ENCODE measurements at places on chromosomes 12 and 14.

DNA sequence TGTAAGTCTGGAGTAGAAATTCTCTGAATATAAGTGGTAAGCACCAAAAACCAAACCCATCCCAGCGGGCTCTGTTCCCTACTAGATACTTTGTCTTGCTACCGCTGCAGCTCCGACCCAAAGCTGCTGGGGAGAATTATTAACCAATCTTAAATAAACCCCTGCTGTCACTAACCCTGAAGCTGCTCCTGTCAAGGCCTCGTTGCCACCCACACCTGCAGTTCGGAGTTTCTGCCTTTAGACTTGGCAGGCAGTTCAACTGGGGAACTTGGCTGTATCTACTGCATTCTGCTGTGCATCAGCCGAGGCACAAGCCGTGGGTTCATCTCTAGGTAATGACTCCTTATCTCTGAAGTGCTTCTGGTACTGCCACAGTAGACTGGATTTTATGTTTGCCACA is 55.5 kb downstream of the PPM1A start:
- DNase-seq = no peak
- no peaks in the 10 kb centered on the region for H3K27me3 ChIP-seq
- no peaks in the 10 kb centered on the region for H3K36me3 ChIP-seq
- H3K27ac ChIP-seq = no peak overlapping the region
- no peaks in the 10 kb centered on the region for H3K4me1 ChIP-seq

DNA sequence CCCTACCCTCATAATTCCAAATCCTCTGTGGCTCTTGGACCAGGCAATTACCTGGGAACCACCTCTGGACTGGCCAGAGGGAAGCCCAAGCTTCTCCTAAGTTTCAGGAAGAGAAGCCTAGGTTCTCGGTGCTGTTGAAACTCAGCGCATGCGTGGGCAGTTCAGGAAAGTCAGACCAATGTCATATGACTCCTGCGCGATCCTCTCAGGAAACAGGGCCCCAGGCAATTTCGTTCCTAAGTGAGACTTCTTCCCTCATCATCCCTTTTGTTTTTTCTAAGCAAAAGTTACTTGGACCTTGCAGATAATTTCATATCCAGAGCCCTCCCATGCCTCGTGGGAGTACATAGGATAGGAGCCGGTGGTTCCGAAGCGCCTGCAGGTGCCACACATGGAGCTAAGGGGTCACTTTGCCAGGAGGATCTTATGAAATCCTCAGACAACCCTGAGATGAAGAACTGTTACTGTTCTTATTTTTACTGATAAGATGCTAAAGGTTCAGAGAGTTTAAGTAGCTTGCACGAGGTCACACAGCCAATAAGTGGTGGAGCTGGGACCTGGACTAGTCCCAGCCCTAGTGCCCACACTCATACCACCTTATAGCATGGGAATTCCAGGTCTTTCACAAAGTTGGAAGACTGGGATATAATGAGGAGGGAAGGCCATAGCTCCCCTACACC is 168.2 kb downstream of the ZFP36L1 start:
- H3K27ac ChIP-seq = peak overlapping the region; percentile 86
- no peaks in the 10 kb centered on the region for H3K27me3 ChIP-seq
- DNase-seq = no peak
- no peak overlapping the region for H3K4me3 ChIP-seq
- no peaks in the 10 kb centered on the region for H3K36me3 ChIP-seq

GRCh38 chr12:102197789-102198188 is at the start of gene PMCH:
TSS of gene PMCH (minus strand) at chr12:102197833. CDS start at chr12:102197770, 63 bp downstream.
- no peaks in the 10 kb centered on the region for H3K36me3 ChIP-seq
- no peak within 1 kb of the TSS for H3K4me3 ChIP-seq
- no peaks in the 10 kb centered on the region for H3K27me3 ChIP-seq
- no peaks in the 10 kb centered on the region for H3K4me1 ChIP-seq

- H3K27me3 ChIP-seq = no peaks in the 10 kb centered on the region
- no peak for DNase-seq
- H3K36me3 ChIP-seq = no peaks in the 10 kb centered on the region
- no peaks in the 10 kb centered on the region for H3K4me1 ChIP-seq
- H3K4me3 ChIP-seq = no peak overlapping the region
These were observed 72.9 kb downstream of the TRAFD1 start for GRCh38 chr12:112198120-112198733.

GRCh38 chr12:19894050-19894449 is 454.8 kb downstream of the AEBP2 start:
- H3K4me1 ChIP-seq = no peaks in the 10 kb centered on the region
- no peak overlapping the region for H3K4me3 ChIP-seq
- no peaks in the 10 kb centered on the region for H3K36me3 ChIP-seq
- H3K27ac ChIP-seq = no peak overlapping the region
- H3K27me3 ChIP-seq = no peaks in the 10 kb centered on the region

DNA sequence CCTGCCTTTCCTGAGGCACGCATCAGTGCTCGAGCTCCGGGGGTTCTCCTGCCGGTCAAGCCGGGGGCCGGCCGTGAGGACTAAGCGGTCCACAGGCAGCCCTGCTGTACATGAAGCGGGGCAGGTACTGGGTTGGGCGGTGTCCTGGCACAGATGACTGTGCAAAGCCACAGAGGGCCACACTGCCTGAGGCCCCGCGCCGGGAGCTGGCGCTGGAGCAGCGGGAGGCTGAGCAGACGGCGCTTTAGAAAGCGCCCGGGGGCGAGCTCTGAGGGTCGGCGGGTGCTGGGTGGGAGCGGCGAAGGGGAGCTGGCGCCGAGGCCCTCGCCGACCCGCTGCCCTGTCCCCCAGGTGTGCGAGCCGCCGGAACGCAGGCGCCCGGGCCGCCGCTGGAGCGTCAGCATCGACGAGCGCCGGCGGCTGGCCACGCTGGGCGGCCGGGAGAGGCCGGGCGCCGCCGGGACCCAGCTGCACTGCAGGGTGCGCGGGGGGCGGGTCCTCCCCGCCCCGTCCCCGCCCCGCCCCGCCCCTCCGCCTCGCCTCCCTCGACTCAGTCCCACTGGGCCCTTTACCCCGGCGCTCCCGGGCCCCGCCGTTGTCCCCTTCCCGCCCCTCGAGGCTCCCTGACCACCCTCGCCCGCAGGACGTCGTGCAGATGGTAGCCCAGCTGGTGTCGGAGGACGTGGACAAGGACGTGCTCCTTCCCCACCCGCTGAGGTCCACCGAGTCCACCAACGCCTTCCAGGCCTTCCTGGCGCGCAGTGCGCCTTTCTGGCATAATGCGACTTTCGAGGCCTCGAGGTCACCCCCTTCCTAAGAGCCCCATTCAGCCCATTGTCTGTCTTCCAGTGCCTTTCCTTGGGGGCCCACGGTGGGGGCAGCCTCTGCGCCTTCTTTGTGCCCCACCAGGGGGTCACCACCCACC is 8.3 kb upstream of the MTA1 start:
- H3K27me3 ChIP-seq = peaks cover 17% of the 10 kb centered on the region
- no peak for DNase-seq
- no peak overlapping the region for H3K27ac ChIP-seq

DNA sequence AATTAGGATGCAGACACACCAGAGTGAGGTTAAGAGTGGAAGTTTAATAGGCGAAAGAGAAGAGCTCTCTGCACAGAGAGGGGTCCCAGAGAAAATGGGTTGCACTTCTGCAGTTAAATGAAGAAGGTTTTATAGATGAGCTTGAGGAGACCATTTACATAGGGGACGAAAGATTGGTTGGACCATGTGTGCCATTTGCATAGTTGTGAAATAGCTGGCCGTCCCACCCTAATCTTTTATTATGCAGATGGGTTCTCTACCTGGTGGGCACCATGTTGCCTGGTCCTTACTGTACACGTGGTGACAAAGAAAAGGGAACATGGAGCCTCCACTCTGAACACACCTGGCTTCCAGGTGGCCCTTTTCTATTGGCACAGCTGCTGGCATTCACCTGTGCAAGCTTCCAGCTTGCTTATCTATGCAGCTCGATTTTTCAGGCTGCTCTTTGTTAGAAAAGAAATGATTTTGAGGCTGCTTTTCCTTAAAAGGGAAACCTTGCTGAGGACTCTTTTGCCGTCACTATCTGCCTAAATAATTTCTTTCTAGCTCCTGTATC is 67.1 kb upstream of the SRSF5 start:
- no peaks in the 10 kb centered on the region for H3K4me1 ChIP-seq
- no peaks in the 10 kb centered on the region for H3K27me3 ChIP-seq
- no peak overlapping the region for H3K27ac ChIP-seq

GRCh38 chr14:100486025-100486828 is 101.0 kb downstream of the BEGAIN start:
- H3K27ac ChIP-seq = no peak overlapping the region
- H3K4me3 ChIP-seq = no peak overlapping the region
- no peaks in the 10 kb centered on the region for H3K27me3 ChIP-seq
- H3K36me3 ChIP-seq = no peaks in the 10 kb centered on the region
- DNase-seq = peak; percentile 55

GRCh38 chr14:85052646-85053045 is 477.3 kb upstream of the FLRT2 start:
- H3K27ac ChIP-seq = no peak overlapping the region
- no peaks in the 10 kb centered on the region for H3K27me3 ChIP-seq
- no peak for DNase-seq
- H3K36me3 ChIP-seq = no peaks in the 10 kb centered on the region

GRCh38 chr14:20583142-20583541 is 4.7 kb downstream of the RNASE11 start:
- H3K4me1 ChIP-seq = no peaks in the 10 kb centered on the region
- H3K27ac ChIP-seq = no peak overlapping the region
- no peaks in the 10 kb centered on the region for H3K36me3 ChIP-seq
- peaks cover 4% of the 10 kb centered on the region for H3K27me3 ChIP-seq

GRCh38 chr12:64390275-64390851 is at the start of gene C12orf56:
TSS of gene C12orf56 (minus strand) at chr12:64390758. CDS start at chr12:64390565, 193 bp downstream.
- no peak within 1 kb of the TSS for H3K27ac ChIP-seq
- peaks cover 6% of the 10 kb centered on the region for H3K27me3 ChIP-seq
- no peaks in the 10 kb centered on the region for H3K4me1 ChIP-seq
- H3K4me3 ChIP-seq = peak within 1 kb of the TSS; percentile 25
- DNase-seq = no peak

DNA sequence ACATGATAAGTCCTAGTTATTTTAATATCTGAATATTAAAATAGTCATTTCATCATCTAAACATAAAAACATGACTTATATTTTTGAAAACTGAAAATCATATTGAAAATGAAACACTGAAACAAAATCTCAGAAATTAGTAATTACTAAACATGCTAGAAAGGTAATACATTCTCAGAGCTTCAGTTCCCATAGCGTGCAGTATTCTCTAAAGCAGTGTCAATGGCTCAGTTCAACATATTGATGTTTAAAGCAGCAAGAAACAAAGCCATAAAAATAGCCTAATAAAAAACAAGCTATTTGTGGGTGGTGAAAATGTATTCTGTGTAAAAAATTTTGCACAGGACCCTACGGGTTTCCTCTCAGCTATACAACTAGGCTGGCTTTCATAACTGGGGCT is 1337.4 kb downstream of the FSCB start:
- no peaks in the 10 kb centered on the region for H3K36me3 ChIP-seq
- DNase-seq = no peak
- H3K27me3 ChIP-seq = no peaks in the 10 kb centered on the region
- no peak overlapping the region for H3K27ac ChIP-seq
- H3K4me3 ChIP-seq = no peak overlapping the region

DNA sequence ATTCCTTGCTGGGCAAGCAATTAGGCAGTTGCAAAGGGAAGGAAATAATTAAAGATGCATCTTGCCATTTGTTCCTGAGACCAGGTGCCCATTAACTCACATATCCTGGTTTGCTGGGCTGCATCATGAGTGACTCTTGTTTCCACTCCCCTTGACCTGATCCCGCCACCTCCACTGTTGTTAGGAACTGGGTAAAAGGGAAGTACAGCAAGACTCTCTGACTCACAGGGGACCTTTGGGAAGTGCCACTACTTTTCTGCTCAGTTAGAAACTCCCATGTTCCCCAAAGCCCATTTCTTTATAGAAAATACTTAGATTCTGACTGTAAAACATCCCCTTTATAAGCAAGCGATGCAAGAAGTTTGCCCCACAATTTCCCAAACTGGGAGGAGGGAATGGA is 186.0 kb upstream of the BCL2L14 start:
- no peaks in the 10 kb centered on the region for H3K27me3 ChIP-seq
- H3K4me1 ChIP-seq = no peaks in the 10 kb centered on the region
- H3K36me3 ChIP-seq = no peaks in the 10 kb centered on the region

DNA sequence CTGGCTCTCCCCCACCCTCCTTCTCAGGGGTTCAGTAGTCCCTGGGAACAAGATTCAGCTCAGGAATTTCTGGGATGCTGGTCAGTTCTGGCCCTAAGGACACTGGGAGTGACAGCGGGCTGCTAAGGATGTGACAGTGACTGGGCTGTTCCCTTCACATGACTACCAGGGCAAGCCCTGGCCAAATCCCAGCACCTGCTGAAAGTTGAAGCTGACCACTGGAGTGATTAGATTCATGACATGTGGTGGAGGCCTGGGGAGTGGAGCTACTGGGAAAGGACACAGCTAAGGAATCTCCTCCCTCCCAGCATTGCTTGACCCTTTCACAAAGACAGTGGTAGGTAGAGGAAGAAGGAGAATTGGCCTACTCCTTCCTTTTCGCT is 204.9 kb downstream of the DAD1 start:
- no peak overlapping the region for H3K27ac ChIP-seq
- H3K4me1 ChIP-seq = no peaks in the 10 kb centered on the region
- H3K27me3 ChIP-seq = no peaks in the 10 kb centered on the region
- no peak for DNase-seq

DNA sequence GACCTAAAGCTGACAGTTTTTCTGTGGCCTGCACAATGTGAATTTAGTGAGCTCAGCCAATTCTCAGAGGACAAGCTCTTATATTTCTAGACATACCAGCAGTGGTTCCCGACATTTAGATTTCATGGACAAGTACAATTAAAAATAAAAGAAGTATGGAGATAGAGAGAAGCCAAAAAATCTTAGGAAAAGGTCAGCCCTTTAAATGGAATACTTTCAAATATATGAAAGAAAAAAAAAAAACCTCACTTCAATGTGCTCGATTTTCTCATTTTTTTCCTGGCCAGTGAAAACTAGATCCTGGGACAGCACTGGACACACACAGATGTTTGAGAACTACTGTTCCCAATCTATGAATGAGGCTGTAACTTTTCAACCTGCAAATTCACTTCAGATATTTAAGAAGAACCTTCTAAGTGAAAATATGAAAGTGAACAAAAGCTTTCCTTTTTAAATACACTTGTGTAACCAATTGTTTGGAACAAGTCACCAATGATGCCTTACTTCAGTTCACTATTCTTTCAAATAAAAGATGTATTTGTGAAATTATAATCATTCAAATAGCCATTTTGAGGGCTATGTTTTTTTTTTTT is 109.4 kb downstream of the SLC38A1 start:
- H3K27ac ChIP-seq = peak overlapping the region; percentile 67
- DNase-seq = no peak
- H3K4me3 ChIP-seq = no peak overlapping the region
- H3K4me1 ChIP-seq = no peaks in the 10 kb centered on the region

DNA sequence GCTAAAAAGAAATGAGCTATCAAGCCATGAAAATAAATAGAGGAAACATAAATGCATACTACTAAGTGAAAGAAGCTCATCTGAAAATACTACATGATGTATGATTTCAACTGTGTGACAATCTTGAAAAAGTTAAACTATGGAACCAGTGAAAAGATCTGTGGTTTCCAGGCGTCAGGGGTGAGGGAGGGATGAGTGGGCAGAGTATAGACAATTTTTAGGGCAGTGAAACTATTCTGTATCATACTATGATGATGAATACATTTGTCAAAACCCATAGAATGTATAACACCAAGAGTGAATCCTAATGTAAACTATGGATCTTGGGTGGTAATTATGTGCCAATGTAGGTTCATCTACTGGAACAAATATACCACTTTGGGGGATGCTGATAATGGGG is 21.3 kb downstream of the SPX start:
- no peaks in the 10 kb centered on the region for H3K36me3 ChIP-seq
- no peak for DNase-seq
- no peak overlapping the region for H3K27ac ChIP-seq
- no peaks in the 10 kb centered on the region for H3K27me3 ChIP-seq
- no peaks in the 10 kb centered on the region for H3K4me1 ChIP-seq

Measured in uterus (tissue), 4 donors.